ENCODE measurements at places on chromosomes 5 and 9. TPM values are rescaled to one million over a fixed set of nuclear protein-coding genes. Genes with fewer than 3 reads are reported as not detected.

DNA sequence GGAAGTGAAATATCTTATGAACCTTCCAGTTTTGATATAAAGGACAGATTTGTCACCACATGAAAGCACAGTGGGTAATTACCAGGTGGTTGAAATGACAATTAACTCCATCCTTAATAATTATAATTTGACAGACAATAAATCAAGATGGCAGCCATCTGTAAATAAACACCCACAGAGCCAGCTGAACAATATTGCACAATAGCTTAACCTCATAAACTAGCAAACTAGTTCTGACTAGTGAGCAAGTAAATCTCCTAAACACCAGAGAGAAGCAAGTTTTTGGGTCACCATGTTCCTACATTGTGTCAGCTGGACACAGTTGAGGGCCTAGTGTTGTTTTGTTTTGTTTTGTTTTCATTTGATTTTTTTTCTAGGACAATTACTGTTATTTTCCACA lies 577.4 kb downstream of the ACTL7B start:
- no peak for DNase-seq

- DNase-seq, result peak; percentile 39
Measured at GRCh38 chr5:136811551-136811950, 446.2 kb upstream of the TRPC7 start.

DNA sequence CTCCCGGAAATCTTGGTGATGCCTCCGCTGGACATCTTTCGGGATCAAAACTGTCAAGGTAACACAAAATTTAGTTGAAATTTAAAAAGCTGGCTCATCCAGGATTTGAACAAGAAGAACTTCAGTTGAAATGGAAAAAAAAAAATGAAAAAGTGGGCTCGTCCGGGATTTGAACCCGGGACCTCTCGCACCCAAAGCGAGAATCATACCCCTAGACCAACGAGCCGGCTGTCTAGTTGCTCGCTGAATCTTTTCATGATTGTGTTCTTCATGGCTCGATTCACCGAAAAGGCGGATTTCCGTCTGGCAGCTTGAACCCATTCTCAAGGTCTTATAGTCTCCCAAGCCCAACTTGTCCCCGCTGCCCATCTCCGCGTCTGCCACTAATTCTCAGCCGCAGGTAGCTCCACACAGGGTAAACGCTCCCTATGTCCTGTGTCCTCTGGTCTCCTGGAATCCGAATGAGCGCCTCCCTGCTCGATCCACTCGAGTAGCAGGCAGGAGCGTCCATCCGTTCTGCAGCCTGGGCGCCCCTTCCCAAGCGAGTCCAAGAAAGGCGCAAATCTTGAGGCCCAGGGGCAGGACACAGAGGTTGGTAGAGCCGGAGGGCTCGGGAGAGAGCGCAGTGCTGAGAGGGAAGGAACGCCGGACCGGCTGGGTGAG lies 16.2 kb downstream of the TRIM7 start:
- DNase-seq, result no peak

DNA sequence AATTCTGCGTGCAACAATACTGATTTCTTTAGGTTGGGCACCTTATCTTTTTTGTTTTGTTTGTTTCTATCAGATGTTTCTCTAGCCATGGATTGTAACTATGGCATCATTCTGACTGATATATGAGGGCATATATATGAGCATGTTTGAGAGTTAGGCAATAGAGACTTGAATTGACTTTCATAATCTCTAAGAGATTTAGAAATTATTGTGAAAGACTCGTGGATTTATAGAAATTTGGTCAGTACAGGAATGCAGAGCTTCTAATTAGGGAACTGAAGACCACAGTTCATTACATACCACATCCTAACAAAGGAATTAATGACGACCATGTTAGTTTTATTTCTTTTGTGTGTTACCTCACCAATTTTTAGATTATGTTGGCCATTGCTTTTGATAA lies 546.0 kb upstream of the GRAMD2B start:
- no peak for DNase-seq

GRCh38 chr9:83633676-83634075 lies 10.7 kb downstream of the IDNK start:
- DNase-seq, result no peak

- no peak for DNase-seq
Measured at GRCh38 chr5:9681706-9682105, 51.6 kb upstream of the TAS2R1 start.

DNA sequence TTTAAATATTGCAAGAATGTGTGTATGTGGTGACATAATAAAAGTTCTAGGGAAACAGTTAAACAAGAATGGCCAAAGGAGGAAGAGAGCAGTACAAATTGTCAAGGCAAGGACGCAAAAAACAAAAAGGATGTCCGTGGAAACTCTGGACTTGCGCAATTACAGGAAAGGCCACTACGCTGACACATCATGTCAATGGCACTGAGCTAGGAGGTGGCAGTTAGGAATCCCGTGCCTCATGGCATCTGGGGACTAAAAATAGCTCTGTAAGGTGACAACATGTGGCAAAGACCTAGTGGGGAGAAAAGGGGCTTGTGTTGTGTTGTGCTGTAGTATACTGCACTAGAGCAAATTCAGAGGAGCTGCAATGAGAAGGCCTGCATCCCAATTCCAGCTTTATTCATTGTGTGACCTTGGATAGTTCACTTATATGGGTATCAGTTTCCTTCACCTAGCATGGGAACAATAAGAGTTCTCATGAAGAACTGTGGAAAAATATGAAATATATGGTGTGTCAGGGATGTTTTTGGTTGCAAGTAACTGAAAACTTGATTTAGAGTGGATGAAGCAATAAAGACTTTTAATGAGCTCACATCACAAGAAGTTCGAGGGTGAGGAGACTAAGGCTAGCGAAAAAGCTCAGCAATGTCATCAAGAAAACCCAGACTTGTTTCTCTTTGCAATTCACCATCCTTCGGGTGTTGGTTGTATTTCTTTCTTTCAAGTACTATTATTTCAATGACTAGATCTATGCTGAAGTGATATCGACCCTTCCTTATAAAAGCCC lies 124.1 kb upstream of the STC2 start:
- no peak for DNase-seq

- no peak for DNase-seq
Measured at GRCh38 chr5:76537073-76537543, 86.1 kb downstream of the F2RL2 start.

- no peak for DNase-seq
Measured at GRCh38 chr5:143359869-143360268, 43.6 kb downstream of the NR3C1 start.

DNA sequence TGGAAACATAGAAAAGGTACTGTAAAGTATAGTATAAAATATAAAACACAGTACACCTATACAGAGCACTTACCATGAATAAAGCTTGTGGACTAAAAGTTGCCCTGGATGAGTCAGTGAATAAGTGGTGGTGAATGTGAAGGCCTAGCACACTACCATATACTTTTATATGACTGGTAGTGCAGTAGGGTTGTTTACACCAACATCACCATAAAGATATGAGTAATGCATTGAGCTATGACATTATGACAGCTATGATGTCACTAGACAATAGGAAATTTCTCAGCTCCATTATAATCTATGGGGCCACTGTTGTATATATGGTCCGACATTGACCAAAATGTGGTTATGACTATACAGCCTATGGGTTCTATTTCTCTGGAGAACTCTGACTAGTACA lies 291.8 kb upstream of the ACTBL2 start:
- DNase-seq, result no peak

GRCh38 chr9:121881920-121882500 lies 211.1 kb downstream of the TTLL11 start:
- no peak for DNase-seq

DNA sequence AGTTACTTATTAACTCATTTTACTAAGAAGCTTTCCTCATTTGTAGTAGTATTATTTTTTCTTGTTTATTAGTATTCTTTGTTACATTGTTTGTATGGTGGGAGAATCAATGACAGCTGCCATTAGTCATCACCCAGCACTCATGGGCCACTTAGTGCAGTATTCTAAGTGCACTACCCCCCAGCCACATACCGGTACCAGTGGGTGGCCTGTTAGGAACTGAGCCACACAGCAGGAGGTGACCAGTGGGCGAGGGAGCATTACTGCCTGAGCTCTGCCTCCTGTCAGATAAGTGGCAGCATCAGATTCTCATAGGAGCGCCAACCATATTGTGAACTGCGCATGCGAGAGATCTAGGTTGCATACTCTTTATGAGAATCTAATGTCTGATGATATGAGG lies 24.2 kb upstream of the CAMLG start:
- no peak for DNase-seq

DNA sequence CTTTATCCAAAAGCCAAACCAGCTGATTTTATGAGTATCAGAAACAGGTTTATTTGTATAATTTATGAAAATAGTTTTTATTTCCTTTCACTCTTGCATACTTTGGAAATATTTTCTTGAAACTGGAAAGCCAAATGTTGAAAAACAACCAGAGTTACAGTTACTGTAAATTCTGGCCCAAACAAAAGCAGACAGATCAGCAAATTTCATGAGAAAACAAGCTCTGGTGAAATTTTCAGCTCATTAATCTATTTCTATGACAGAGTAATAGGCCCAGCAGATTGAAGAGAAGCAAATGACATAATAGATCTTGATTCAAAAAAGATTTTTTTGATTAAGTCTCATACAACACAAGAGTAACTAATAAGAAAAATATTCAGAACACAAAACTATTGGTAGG lies 182.7 kb downstream of the ENC1 start:
- DNase-seq, result no peak

GRCh38 chr9:95879591-95879990 lies 4.1 kb downstream of the ERCC6L2 start:
- no peak for DNase-seq

GRCh38 chr5:148843510-148844318 lies 17.3 kb downstream of the ADRB2 start:
- DNase-seq, result no peak

DNA sequence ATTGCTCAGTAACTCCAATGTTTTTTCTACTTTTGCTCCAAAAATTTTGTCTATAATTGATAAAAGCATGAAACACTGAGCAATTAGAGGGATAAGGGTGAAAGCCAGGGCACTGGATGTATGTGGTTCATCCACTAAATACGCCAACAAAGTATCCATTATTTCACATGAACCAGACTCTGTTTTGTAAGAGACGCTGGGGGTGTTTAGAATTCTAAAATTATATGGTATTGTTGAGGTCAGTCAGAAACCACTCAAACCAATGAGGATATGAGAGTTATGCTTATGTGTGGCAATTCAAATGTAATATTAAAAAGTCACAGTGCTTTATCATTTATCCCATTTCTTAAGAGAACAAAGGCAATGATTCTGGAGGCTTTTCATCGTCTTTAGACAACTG lies 220.2 kb downstream of the EFNA5 start:
- DNase-seq, result no peak

DNA sequence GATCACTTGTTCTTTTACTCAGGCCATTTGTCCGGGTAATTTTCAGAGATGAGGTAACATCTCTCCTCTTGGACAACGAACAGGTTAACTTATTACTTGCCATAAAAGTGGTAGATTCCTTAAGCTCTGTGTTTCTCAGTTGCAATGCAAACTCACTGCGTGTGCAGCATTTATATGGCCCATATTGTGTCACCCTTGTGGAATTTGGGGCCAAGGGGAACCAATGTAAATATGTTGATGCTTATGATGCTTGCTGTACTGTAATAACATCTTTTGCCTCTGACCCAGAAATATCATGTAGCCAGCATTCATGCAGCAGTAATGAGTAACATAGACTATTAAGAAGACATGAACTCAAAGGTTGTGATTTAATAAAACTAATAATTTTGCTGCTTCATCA lies 175.8 kb downstream of the ADAMTS6 start:
- DNase-seq, result no peak

- DNase-seq, result peak; percentile 50
Measured at GRCh38 chr9:114691046-114691955, 9.3 kb upstream of the TEX48 start.

- no peak for DNase-seq
Measured at GRCh38 chr5:110757118-110757729, 18.4 kb downstream of the SLC25A46 start.

- no peak for DNase-seq
Measured at GRCh38 chr5:398475-399295, 44.3 kb upstream of the EXOC3 start.

PCDHB4 gene
- not detected for total RNA-seq

SVEP1 gene
- total RNA-seq, result 0.29 TPM

KIF24 gene
- total RNA-seq, result 5.2 TPM

KLHL3 gene
- 1.1 TPM for total RNA-seq

AK1 gene
- 48.1 TPM for total RNA-seq

IRX4 gene
- 0.72 TPM for total RNA-seq

SOHLH1 gene
- total RNA-seq, result not detected

PPP2R2B gene
- 3.9 TPM for total RNA-seq

SPINK13 gene
- 0.58 TPM for total RNA-seq

NSUN2 gene
- total RNA-seq, result 70.5 TPM

FANCC gene
- total RNA-seq, result 5.6 TPM
